Suppressor macrophage treated with lipopolysaccharide for 1 hour (primary cell): ENCODE measurements at places on chromosomes 11 and 22.

DNA sequence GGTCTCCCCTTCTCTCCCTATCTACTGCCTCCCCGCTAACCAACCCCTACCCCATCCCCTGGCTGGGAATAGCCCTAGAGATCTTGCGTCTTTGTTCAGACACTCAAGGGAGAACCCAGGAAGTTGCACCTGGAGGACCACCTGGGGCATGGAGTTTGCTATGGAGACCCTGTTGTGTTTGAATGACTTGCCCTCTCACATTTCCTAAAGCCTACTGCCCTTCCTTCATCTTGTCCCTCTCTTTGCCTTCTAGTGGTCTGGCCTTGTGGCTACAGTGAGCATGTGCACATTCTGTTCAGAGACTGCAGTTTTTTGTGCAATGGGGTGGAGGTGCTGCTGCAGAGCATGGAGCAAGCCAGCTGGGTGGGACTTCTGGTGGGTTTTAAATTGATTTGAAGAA is 42.5 kb downstream of the ZNRF3 start:
- DNase-seq = no peak

- no peak for DNase-seq
Measured at GRCh38 chr22:48416396-48417224, 1411.1 kb downstream of the BRD1 start.

DNA sequence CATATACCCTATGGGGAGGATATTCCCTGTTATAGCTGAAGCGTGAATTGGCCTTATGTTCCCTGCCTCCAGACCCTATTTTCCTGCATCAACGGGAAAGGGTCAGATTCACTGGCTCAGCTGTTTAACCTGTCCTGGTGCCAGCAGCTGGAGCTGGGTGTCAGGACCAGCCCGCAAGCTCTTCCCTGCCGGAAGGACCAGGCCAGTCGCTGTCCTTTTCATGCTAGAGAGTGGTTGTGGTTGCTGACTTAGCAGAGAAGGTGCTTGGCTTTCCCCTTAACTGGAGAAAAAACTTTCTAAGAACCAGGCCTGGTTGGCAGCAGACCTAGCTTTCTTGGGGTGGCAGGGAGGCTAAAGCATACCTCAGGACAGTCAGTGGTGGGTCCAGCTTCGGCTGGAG is 5.2 kb upstream of the SREBF2 start:
- DNase-seq = no peak

- DNase-seq = no peak
Measured at GRCh38 chr11:8766043-8766987, 83.7 kb downstream of the RPL27A start.

DNA sequence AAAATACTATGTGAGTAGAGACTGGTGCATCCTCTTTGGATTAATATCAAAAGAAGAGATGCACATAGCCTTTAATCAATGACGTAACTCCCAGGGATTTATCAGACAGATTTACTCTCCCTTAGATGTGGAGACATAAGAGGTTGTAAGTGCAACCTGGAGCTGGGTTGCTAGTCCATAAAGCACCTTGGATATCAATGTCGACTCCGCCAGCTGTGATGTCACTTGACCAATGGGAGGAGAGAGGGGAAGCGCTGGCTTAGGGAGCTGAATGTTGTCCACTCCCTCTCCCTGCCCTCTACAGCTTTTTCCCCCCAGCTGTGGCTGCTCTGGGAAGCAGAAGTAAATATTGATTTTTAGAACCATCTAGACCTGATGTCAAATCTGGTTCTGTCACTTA is 28.9 kb upstream of the TMEM86A start:
- DNase-seq = no peak

GRCh38 chr11:122632181-122632824 is 23.2 kb upstream of the UBASH3B start:
- DNase-seq = no peak

DNA sequence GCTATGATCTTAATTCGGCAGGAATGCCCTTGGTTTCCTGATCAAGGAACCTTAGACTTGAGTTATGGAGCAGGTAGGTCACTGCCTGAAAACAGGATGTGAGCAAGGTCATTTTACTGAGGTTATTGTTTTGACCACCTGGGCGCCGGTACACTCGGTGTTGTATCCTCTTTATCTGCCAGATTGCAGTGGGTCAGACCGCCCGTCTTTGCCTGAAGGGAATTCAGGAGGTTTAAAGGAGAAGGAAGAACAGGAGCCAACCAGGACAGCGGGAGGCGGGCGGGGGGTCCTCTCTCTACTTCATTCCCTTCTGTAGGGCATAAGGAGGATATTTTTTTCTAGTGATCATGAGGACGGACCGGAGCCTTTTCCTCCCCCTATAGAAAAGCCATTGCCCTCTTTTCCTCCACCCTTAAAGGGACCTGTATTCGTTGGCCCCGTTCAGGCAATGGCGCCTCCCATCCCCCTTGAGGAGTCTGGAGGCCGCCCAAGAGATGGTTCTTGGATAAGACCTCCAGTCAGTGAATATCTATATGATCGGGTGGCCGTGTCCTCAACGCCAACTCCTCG is 649 bp downstream of the MS4A15 start:
- no peak for DNase-seq

- DNase-seq = no peak
Measured at GRCh38 chr11:115363921-115364320, 140.3 kb downstream of the CADM1 start.

DNA sequence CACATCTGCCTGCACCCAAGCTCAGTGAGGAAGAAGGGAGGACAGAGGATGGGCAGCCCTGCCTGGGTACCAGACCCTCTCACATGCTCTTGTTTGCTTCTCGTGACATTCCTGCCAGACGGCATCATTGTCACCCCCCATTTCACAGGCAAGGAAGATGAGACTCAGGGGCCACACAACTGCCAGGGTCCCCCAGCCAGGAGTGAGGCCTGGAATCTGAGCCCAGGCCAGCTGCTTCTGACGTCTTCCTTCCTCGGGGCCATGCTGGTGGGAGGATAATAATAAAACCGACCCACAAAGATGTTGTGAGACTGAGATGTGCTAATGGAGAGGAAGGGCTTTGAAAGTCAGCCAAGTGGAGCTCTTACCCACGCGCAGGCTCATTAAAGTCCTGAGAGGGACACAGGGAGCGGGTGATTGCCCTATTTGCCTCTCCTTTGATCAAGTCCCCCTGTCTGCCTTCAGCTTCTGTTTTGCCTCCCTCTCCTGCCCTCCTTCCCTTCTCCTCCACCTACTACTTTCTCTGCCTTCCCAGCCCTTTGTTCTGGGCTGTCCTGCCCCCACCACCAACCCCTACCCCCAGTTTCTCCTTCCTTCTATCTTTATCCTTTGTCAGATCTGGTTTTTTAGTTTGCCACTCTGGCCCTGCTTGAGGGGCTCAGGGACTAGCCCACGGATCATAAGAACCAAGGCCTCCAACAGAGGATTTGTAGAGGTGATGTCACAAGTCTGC is 62.7 kb downstream of the MCM5 start:
- no peak for DNase-seq

GRCh38 chr11:7495882-7496551 is 10.7 kb downstream of the OLFML1 start:
- peak; percentile 83 for DNase-seq

DNA sequence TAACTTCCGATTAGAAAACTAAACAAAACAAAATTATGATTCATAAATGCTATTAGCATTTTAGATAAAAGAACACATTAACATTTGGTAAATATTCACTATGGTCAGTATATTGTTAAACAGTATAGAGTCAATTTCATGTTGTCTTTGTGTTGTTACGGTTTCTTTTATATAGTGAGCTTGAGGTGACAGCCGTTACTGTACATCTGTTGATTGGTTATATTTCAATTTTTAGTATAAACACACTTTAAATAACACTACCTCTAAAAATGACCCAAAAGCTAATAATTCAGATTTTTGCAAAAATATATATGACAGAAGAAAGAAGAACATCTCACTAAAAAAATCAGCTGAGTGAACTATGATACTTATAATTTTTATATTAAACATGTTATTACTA is 249.0 kb upstream of the LUZP2 start:
- DNase-seq = no peak

DNA sequence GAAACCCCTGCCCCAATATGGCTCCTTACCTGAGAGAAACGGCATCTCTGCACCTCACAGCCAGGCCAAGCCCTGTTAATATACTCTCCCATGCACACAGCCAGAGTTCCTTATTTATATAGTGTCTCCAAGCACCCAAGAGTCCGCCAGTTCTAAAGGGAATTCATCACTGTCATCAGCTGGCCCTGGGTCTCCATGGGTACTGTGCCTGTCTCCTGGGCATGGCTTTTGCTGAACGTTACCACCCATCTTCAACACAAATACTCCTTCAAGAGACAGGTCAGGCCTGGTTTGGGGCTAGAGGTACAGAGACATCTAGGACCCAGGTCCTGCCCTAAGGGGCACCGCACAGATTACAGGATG is 1.6 kb upstream of the ATG16L2 start:
- DNase-seq = peak; percentile 32

DNA sequence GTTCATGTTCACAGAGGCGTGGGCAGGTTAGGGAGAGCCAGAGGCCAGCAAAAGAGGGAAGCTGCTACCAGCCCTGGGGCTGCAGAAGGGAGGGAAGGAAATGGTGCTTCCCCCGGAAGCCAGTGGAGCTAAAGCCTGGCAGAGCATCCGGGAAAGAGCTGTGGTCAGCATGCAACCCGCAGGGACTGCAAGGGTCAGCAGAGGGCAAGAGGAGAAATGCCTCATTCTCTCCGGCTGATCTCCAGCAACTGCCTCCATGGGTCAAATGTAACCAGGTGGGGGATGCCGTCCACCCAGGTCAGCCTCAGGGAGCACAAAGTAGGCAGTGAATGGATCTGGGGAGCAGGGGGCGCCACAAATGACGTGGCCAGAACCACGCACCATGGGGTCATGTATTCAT is 36.9 kb upstream of the PRR5 start:
- peak; percentile 92 for DNase-seq

DNA sequence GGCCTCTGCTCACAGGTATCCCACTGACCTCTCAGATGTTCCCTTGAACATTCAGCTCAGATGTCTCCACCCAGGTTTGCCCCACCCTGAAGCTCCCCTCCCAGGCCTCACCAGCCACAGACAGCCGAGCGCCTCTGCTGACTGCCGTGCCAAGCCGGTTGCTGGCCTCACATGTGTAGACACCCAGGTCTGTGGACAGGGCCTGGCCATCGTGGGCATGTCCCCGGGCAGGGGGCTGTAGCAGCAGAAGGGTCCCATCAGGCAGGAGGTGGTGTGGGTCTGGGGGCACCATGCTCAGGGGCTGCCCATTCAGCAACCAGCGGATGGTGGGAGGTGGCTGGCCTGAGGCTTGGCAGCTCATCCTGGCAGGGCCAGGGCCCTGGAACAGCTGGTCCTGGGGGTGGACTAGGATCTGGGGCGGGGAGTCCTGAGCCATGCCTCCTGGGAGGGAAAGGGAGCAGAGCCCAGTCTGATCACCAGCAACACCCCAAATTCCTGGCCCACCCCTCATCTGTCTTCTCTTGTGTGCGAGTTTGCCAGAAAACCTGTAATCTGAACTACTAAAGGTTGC is 759 bp downstream of the ROBO4 start:
- no peak for DNase-seq

- peak; percentile 96 for DNase-seq
Measured at GRCh38 chr11:102599642-102600261, 25.4 kb downstream of the MMP20 start.
